ENCODE measurements at places on chromosomes 3 and 15.

GRCh38 chr3:171880101-171880870, 37.1 kb downstream of the TMEM212 start:
- no peak for DNase-seq

DNA sequence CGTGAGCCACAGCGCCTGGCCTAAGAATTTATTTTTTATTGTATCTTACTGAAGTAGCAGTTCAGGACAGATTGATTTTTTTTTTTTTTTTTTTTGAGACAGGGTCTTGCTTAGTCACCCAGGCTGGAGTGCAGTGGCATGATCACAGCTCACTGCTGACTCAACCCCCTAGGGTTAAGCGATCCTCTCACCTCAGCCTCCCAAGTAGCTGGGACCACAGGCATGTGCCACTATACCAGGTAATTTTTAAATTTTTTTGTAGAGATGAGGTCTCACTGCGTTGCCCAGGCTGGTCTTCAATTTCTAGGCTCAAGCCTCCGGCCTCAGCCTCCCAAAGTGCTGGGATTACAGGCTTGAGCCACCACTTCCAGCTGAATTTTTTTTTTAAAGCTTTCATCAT, 99.8 kb upstream of the HERC1 start:
- DNase-seq: peak; percentile 62

GRCh38 chr3:8632402-8633237, 12.0 kb downstream of the SSUH2 start:
- no peak for DNase-seq

DNA sequence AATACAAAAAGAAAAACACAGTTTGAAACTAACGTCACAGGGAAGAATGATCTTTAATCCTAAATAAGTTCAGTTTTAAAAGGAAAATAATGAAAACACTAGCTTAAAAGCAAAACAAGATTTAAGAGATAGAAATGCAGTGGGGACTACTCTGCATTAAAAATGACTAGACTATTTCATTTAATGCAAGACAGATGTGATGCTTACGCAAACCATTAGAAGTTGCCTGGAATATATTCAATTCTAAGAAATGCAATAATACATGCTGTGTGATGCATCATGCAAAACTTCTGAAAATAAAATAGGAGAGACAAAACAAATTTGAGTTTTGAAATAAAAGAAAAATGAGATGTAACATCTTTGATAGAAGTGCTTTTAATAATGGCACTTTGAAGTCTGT, 97.6 kb upstream of the STRIT1 start:
- DNase-seq: peak; percentile 90

GRCh38 chr3:78580681-78581080, 1187.1 kb downstream of the ROBO1 start:
- DNase-seq: peak; percentile 10

DNA sequence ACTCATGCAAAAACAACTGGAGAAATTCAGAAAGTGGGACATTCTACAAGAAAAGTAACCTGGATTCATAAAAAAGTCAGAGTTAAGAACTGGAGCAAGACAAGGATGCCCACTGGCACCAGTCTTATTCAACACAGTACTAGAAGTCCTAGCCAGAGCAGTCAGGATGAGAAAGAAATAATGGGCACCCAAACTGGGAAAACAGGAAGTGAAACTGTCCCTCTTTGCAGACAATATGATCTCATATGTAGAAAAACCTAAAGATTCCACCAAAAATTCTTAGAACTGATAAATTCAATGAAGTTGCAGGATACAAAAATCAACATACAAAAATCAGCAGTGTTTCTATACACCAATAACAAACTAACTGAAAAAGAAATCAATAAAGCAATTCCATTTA, 37.4 kb downstream of the TXNRD3 start:
- no peak for DNase-seq

DNA sequence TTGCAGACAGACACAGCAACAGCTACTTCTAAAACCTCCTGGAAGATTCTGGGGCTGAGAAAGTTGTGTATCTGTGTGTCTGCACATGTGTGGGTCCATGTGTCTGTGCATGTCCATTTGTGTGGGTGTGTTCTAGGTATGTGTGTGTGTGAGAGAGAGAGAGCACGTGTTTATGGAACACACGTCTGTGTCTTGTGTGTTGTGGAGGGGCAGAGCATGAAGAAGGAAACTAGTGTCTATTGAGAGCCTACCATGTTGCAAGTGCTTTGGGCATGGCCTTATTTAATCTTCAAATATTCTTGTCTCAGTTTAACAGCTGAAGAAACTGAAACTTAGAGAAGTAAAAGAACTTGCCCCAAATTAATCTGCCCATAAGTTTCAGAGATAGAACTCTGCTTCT, 327.5 kb downstream of the UACA start:
- DNase-seq: no peak

- no peak for DNase-seq
Observed at GRCh38 chr3:71528816-71529215, 54.7 kb downstream of the FOXP1 start.

DNA sequence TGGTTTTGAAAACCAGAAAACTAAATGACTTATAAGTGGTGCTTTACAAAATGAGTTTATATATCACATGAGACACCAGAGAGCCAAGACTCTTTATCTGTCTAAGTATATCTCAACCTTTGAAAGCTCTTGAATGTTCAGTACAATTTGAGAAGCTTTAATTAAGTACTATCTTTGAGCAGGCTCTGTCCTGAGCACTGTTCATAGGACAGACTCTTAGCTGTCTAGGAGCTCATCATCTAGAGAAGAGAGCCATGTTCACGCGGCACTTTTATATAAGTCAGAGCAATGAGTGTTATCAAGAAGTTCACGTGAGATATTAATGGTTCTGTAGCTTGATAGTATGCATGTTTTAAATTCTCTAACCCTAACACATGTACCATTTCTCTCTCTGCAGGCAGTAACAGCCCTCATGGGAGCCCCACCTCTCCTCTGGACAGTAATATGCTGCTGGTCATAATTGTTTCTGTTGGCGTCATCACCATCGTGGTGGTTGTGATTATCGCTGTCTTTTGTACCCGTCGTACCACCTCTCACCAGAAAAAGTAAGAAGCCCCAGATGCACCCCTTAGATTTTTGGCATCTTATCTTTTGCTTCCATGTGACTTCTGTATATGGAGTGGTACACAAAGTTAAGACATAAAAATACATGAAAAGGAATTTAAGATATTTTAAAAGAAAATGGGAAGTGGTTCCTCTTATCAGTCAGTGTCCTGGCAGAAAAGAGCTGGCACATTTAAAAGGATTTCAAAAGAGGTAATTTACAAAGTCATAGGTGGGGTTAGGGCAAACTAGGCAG, 86.0 kb downstream of the HCN4 start:
- DNase-seq: no peak

GRCh38 chr3:159418571-159419526, 569.8 kb upstream of the IL12A start:
- DNase-seq: no peak

DNA sequence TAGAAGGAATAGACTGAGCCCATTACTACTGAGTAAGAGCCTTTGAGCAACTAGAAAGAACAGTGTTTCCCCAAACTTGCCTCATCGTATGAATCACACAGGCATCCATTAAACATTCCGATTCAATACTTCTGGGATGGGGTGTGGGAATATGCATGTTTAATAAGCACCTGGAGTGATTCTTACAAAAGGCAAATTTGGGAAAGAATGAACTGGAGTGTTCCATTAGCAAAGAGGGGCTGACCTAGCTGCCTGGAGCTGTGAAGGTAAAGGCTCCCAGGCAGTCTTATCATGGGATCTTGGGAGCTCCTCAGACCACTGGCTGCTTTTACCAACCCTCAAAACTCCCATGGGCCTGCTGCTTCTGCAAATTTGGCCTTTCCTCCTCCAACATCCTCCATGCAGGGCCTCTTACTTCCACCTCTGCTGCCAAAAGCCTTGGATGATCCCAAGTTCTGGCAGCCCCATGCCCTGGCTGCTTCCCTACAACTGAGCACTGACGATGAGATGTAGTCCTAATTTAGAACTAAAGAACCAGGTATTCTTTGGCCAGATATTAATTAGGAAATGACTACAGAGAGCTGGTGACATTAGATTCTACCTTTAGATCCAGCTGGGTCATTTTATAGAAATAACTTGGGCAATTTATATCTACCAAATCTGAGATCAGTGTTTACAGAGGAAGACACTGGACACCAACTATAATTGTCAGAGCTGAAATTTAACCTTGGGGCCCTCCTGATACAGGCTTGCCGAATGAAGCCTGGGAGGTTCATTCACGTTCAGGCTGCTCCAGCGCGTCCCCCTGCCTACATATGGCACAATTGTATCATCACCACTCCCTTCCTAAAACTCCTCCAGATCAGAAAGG, 11.2 kb upstream of the HOMER2 start:
- DNase-seq: peak; percentile 55

GRCh38 chr3:115341208-115341607, 194.1 kb upstream of the ZBTB20 start:
- DNase-seq: peak; percentile 82

GRCh38 chr15:77497110-77497737, 76.5 kb downstream of the HMG20A start:
- DNase-seq: peak; percentile 61

DNA sequence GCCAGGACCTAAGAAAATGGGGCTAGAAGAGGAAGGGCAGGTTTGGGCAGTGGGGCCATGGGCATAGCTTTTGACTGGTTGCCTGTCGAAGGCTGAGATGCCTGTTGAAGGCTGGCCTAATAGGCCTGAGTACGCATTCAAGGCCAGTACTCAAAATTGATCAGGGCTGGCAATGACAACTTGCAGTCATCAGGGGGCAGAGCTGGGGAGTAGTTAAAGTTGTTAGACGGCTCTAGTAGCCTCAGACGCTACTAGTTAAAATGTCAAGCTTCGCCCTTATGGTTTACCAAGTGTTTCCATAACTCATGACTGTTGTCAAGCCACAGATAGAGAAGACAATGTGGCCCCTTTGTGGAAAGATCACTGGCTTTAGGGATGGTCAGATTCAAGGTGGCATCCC, 28.7 kb downstream of the SPG21 start:
- no peak for DNase-seq

- DNase-seq: peak; percentile 53
Observed at GRCh38 chr15:48636511-48636910, 9.0 kb downstream of the FBN1 start.

DNA sequence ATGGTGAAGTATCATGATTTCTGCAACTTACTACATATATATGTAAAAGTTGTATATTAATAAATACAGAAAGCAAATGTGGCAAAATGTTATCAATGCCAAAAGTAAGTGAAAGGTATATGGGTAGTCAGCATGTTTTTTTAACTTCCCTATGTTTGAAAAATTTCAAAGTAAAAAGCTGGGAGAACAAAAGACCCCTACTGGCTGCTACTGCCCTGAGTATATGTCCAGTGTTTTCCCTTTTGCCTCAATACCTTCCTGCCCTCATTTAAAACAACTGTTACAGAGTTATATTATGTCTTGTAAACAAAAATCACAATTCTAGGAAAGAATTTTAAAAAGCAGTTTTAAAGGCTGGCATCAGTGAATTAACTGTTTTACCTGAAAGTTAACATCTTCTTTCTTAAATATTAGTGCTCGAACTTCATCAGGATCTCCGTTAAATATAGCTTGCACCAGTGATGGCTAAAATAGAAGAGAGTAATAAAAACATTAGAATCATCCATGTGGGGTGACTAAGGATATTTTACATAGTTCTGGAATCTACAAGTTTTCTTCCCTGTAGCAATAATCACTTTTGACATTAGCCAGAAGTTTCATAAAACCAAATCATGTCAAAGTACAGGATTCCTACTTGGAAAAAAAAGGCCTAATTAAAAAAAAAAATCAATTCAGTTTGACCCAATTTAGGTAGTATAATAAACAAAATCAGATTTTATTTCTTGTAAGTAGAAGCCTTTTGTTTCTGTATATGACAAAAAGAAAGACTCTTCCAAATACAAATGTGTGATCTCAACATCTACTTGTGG, 2.7 kb downstream of the ANKRD28 start:
- peak; percentile 29 for DNase-seq

- DNase-seq: peak; percentile 48
Observed at GRCh38 chr15:77019521-77020331, 24.8 kb downstream of the PSTPIP1 start.

GRCh38 chr15:36632226-36632625, 52.8 kb downstream of the CDIN1 start:
- peak; percentile 70 for DNase-seq

- peak; percentile 52 for DNase-seq
Observed at GRCh38 chr3:187551416-187551815, 118.8 kb downstream of the SST start.

DNA sequence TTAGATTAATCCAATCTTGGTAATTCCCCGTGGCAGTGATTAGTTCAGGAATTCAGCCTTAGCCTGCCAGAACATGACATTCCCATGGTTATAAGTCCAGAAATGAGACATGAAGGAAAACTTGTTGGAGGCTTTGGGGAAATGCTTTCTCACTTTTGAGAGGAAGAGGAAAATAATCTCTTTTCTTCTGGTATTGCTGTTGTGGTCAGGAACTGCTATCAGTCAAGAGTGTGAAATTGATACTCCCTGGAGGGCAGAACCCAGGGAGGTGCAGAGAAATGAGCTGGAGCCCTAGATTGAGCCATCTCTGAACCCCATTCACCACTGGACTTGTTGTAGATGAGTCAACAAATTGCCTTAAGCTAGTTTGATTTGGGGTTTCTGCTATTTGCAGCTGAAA, 38.6 kb upstream of the APH1B start:
- peak; percentile 90 for DNase-seq

GRCh38 chr3:174202561-174202960, 656.6 kb upstream of the NAALADL2 start:
- peak; percentile 26 for DNase-seq

DNA sequence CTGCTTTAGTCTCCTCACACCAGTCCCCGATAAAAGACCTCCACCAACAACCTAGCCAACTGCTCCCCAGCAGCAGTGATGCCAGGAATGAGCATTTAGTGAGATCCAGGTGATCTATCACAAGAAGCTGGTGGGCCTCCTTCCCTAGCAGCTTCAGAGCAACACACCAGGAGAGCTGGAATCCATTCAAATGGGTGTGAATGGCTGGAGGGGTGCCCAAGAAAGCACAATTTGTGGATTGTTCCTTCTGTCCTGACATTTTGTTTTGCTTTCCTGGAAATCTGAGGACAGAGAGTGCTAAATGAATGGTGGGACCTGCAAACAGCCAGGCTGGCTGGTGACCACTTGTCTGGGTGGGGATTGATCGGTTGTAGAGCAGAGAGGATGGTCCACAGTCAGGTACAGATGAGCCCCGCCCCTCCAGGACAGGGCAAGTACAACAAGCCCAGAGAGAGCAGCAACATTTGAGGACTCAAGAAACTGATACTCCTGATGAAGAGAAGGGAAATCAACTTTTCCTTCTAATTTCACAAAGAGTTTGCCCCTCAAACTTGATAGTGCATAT, 316.8 kb downstream of the VPS13C start:
- no peak for DNase-seq

- peak; percentile 75 for DNase-seq
Observed at GRCh38 chr3:12224181-12225147, 64.4 kb upstream of the PPARG start.

GRCh38 chr15:60779718-60780503, 301.0 kb upstream of the ICE2 start:
- no peak for DNase-seq

DNA sequence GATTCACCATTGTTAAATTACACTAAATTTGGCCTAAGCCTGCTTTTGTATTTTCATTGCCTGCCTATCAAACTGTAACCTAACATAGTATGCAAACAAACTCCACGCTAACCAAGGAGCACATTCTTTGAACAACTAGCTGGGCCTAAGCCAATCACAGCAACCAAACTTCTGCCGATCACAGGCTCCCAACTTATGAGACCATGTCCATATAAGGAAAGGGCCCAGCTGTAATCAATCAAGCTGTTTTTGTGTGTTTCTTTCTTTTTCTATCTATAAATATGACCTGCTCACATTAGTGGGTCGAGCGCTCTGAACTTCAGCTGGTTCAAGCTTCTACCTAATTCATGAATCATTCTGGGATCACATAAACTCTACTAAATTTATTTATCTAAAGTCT, 473.6 kb downstream of the SI start:
- no peak for DNase-seq

Data from fibroblast of skin of right quadriceps (primary cell).